Left cardiac atrium (tissue), 4 donors: ENCODE measurements at places on chromosomes 7 and 10. TPM values are rescaled to one million over a fixed set of nuclear protein-coding genes. Genes with fewer than 3 reads are reported as not detected.
A peak's percentile ranks its signal among the peaks of the same experiment; 100 is the strongest.

DNA sequence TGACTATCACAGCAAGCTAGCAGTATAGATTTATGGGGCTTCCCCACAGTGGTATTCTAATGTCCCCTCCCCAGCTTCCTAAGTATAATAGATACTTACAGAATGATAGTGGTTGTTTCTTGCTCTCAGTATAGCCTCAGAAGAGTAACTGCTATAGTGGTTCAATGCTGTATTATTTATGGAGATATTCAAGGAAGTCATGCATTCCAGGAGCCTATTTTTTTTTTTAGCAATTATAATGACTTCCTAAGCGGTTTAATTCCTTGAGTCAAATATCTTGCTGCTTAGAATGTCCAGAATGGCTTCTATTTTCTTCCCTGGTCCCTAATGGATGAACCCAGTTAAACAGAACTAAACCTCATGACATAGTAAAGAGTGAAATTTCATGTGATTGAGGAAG is 451.5 kb upstream of the SEMA3D start:
- no peak for DNase-seq

DNA sequence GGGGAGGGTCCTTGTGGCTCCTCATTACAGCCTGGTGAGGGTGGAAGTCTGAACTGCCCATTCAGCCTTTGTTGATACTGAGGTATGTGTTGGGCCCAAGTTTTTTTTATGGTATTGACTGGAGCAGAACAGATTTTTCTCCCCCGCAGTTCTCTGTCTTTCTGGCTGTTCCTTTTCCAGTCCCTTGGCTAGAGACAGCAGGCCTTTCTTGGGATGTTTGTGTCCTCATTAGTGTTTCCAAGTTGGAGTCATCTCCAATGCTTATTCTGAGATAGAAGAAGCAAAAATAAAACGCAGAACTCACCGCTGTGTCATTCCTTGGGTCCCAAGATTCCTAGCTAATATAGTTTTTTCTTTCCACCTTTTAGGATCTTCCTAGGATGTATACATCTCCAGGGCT is 193.3 kb downstream of the RAMP3 start:
- DNase-seq, result no peak

DNA sequence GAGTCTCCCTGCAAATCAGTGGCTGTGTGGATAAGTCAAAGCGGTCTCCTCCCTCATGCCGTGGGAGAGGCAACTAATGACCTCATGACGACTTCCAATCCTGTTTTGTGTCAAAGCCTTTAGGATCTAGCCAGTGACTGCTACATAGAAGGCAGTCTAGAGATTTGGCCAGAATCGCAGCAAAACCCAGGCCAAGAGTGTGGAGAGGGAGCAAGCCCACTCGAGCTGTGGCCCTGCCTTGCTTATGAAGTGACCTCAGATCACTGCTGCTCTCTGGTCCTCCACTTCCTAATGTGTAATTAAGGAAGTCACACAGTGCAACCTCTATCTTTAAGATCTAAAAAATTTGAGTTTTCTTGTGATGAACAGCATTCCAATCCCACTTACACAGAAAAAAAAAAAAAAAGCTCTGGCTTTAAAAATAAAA is 296.7 kb upstream of the KLF6 start:
- peak; percentile 44 for DNase-seq

- DNase-seq, result no peak
Observed at GRCh38 chr10:18875477-18875876, 173.1 kb upstream of the MALRD1 start.

DNA sequence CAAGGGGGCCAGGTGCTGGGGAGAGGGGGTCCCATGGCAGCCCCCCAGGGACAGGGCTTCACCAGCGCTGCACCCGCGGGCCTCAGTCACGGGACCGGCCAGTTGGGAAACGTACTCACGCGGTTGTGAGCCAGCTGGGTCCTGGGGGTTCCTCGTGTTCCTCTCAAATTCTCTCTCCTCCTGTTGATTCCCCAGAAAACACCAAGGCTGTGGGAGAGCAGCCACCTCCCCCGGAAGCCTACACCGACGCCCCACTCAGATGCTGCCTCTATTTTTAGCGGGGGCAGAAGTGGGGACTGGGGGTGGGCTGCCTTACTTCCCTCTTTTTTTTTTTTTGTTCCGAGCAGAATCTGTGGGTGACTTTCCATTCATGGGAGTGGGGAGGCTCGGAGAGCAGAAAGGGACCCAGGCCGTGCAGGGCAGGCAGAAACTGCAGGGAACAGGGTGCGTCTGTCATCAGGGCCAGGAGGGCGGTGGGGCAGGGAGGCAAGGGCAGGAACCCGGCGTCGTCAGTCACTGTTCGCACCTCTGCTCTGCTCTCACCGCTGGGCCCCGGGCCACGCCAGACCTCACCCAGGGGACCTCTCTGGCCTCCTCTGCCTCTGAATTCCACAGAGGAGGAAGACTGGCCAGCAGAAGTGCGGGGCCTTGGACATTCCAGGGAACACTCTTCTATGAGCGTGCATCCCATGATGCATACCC is 63.1 kb downstream of the CARD11 start:
- DNase-seq, result no peak

ZNF518A gene
- total RNA-seq, result 12.4 TPM

C10orf53 gene
- total RNA-seq, result not detected

CYP2C18 gene
- 0.15 TPM for total RNA-seq

CYP2E1 gene
- total RNA-seq, result 1.3 TPM

LGI1 gene
- total RNA-seq, result not detected

TMEM213 gene
- total RNA-seq, result not detected

ECHDC3 gene
- total RNA-seq, result 56.1 TPM

TMEM236 gene
- 0.94 TPM for total RNA-seq

ANKRD2 gene
- total RNA-seq, result 11.8 TPM

ABCA13 gene
- 0.05 TPM for total RNA-seq
